ENCODE measurements at places on chromosomes 7 and 10. TPM values are rescaled to one million over a fixed set of nuclear protein-coding genes. Genes with fewer than 3 reads are reported as not detected.

EPDR1 gene
- 112 TPM for total RNA-seq

FRG2B gene
- total RNA-seq, result not detected

TSPAN33 gene
- 1.3 TPM for total RNA-seq

DENND2A gene
- total RNA-seq, result 15.6 TPM

PCDH15 gene
- total RNA-seq, result under 0.01 TPM

HOXA10 gene
- 11.8 TPM for total RNA-seq

PSAP gene
- 556 TPM for total RNA-seq

WASHC2C gene
- 40.5 TPM for total RNA-seq

SYT15 gene
- 0.92 TPM for total RNA-seq

RPEL1 gene
- total RNA-seq, result under 0.01 TPM

GHRHR gene
- total RNA-seq, result not detected

LRRC61 gene
- total RNA-seq, result 0.85 TPM

DRGX gene
- not detected for total RNA-seq

GFRA1 gene
- 1.6 TPM for total RNA-seq

Measured in smooth muscle cell of bladder (primary cell).